ENCODE measurements at places on chromosomes 4 and X.
A peak's percentile ranks its signal among the peaks of the same experiment; 100 is the strongest.

- no peak for DNase-seq
Measured at GRCh38 chr4:148261848-148262247, 180.4 kb downstream of the NR3C2 start.

- DNase-seq = peak; percentile 42
Measured at GRCh38 chr4:113901994-113902787, 77.3 kb downstream of the ARSJ start.

- DNase-seq = no peak
Measured at GRCh38 chr4:2264481-2265041, 2.7 kb upstream of the MXD4 start.

GRCh38 chr4:9979101-9979701 lies 42.1 kb downstream of the SLC2A9 start:
- no peak for DNase-seq

DNA sequence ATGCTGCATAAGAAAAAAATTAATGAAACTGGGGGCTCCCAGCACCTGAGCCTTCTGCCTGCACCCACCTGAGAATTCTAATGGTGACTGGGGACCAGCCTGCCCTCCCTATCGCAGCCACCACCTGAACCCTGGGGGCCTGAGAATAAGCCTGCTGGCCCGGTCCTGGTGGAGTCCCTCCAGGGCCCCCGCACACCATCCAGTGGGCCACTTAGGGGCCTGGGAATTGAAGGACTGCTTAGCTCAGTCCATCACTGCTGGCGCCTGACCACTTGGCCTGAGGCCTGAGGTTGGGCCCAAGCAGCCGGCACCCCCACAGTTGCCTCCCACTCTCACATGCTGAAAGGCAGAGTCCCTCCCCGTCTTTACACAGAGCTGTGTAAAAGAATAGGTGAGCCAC lies 230.8 kb downstream of the ENOX2 start:
- DNase-seq = no peak

GRCh38 chrX:103012945-103013344 lies 51.0 kb downstream of the BEX1 start:
- DNase-seq = no peak

DNA sequence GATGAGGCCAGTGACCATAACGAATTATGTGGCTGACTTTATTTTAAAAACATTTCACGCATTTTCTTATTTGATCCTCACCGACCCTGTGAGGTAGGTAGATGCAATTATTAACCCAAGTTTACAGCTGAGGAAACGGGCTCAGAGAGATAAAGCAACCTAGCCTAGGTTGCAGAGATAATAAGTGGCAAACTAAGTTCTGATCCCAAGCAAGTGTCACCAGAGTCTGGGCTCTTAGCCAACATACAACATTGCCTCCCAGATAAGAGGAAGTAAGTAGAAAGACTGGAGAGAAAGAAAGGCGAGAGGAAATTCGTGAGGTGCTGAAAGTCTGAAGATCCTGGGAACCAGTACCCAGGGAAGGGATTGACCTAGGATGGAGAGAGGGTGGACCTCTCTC lies 77.4 kb upstream of the GPR50 start:
- DNase-seq = no peak

- DNase-seq = no peak
Measured at GRCh38 chrX:45527834-45528233, 327.2 kb upstream of the DIPK2B start.

DNA sequence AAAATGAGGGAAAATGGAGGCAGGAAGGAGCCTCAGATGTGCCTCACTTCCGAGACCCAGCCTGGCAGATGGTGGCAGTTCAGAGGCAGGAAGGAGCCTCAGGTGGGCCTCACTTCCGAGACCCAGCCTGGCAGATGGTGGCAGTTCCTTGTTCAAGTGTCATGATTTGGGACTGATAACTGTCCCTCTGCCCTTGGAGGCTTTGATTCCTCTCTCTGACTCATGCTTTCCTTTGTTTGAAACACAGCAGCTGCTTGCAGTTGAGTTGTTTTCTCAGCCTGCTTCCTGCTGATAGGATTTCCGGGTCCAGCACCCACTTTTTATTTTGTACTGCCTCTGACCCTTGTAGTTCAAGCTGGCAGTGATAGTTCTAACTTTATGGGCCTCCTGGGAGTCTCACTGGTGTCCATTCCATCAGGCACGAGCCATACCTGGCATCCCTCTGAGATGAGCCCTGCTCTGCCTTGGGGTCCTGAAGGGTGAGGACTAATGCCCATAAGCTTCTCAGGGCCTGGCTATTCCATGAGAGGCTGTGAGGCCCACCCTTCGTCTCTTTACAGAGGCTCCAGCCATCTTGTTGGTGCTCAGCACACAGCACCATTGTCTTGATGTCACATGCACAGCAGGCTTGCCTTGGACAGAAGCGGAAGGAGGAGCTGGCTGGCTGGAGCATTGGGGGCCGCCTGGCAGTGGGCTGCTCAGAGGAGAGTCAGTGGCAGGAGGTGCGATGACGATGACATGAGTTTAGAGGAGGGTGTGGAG lies 13.0 kb downstream of the RGS12 start:
- DNase-seq = no peak

DNA sequence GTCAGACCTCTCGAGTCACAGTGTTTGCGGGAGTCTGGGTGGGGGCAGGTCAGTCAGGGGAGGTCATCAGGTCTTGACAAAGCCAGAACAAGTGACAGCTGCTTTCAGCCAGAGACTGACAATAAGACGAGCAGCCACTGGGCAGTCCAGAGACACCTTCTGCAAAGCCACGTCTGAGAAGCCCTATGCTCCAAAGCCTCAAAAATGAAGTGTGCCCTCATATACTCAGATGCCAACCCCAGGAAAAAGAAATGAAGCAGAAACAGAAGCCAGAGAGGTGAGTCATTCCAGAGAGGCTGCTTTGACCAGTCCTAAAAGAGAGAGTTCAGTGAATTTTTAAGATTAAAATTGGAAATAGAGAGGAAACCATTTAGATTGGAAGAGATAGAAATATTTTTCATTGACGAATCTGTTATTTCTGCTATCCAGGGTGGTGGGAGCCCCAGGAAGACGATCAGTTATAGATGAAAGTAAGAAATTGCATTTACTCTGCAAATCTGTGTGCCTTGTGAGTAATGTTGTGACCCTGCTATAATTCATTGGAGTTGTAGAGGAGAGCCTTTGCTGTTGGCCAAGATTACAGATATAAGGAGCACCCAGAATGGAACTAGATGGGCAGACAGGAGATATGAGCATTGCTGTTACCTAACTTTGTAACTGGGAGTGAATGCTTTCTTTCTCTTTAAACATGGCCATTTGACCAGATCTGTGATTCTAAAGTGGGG lies 77.9 kb downstream of the LRRC66 start:
- no peak for DNase-seq

GRCh38 chrX:32116047-32116446 lies 1044.2 kb upstream of the FTHL17 start:
- no peak for DNase-seq

DNA sequence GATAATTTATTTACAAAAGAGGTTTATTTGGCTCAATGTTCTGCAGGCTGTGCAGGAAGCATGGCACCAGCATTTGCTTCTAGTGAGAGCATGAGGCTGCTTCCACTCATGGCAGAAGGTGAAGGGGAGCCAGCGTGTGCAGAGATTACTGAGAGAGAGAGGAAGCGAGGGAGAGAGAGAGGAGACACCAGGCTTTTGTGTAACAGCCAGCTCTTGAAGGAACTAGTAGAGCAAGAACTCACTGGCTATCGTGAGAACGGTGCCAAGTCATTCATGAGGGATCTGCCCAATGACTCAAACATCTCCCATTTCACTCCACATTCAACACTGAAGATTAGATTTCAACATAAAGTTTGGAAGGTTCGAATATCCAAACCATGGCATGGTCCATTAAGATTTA lies 12.7 kb downstream of the GUCY1A1 start:
- DNase-seq = no peak

GRCh38 chr4:162683659-162684370 lies 482.9 kb downstream of the NAF1 start:
- DNase-seq = no peak

- no peak for DNase-seq
Measured at GRCh38 chr4:156779774-156780173, 191.8 kb downstream of the PDGFC start.

DNA sequence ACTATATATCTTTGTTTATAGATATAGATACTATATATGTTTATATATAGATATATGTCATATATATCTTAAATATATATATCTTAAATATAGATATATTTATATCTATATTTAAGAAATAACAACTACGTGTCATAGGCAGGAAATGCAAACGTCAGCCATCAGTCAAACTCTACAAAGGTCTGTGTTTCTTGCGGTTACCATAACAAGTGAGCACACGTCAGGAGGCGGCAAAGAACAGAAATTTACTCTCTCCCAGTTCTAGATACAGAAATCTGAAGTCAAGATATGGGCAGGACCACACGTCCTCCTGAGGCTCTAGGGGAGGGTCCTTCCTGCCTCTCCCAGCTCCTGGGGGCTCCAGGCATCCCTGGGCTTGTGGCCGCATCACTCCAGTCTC lies 6.5 kb downstream of the PLCXD1 start:
- no peak for DNase-seq

- DNase-seq = peak; percentile 15
Measured at GRCh38 chr4:88457307-88458103, 586 bp downstream of the HERC5 start.

DNA sequence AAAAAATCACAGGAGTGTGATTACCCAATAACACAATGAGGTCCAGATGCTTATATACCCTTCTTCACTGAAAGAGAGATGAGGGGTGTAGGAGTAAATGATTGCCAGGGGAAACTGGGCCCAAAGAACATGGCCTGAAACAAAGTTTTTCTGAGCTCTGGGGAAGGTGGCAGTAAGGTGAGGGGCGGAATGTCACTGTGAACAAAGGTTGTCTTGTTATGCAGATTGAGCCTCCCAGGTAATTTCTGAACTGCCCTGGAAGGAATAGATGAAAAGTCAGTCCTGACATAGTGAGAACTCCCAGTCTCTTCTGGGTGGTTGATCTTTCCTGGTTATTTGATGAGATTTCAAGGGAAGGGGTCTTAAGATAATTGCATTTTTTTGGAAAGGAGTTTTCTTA lies 2.5 kb upstream of the TMEM47 start:
- no peak for DNase-seq

- no peak for DNase-seq
Measured at GRCh38 chr4:162274354-162274753, 110.6 kb upstream of the FSTL5 start.

DNA sequence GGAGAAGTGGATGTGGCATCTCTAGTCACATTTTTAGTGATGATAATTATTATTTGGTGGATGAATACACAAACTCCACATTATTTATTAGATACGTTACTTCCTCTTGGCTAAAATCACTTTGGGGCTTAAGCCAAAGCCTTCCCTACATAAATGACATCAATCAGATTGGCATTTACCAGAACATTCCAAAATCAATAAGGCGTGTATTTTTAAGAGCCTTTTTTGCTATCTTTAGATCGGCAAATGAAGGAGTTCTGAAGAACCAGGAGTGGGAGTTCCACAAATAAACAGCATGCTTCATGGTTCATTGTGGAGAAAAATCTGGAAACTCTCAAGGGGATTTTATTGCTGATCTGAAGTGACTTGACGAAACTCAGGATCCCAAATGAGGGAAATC lies 89.7 kb downstream of the AMELX start:
- no peak for DNase-seq

DNA sequence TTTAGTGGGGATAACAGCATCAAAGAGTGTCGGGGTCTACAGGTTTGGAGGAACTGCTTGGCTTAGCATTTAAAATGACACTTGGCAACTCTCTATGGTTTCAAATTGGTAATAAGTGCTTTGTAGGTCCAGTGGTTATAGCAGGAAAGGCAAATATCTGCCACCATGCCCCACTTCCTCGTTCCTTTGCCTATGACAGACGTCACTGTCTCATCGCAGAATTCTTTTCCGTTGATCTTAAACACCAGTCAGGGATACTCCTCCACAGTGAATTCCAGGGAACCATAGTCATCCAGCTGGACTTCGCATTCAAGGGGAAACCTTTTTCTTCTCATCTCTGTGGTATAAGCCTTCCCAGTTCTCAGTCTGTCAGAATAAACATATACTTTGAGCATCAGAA lies 319.1 kb downstream of the GPAT3 start:
- no peak for DNase-seq

DNA sequence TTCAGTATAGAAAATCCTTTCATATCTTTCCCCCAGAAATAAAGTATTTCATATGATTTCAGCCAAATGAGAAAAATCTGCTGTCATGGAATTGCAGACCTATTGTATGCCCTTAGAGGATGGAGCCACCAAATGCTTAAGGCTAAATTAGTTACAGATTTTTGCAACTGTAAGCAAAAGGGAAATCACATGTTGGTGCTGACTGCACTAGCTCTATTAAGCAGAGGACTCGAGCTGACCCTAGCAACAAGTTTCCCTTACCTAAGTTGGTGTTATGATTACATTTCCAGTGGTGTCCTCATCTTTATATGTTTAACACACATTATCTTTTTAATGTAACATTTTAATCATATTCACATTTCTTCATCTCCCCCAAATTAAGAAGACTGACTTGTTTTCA lies 58.3 kb upstream of the DOCK11 start:
- DNase-seq = no peak
